Heart left ventricle (tissue), 16 donors: ENCODE measurements at places on chromosomes 16 and 17.

DNA sequence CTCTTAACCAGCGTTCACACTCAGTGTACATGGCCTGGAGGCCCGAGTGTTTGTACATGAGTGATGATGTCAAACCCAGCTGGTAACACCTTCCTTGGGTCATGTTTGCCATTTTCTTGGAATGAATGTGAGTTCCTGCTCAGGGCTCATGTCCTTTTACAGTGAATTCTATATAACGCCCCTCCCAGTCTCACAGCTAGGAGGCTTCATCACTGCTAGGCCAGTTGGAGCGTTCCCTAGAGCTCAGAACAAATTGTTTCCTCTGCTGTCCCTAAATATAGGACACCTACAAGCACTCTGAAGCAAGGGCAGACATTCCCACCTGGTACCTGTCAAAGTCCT, 5.5 kb downstream of the TIMM22 start:
- no peak for DNase-seq

- peak; percentile 66 for DNase-seq
Measured at GRCh38 chr17:4987767-4988567, 492 bp upstream of the CAMTA2 start.

GRCh38 chr17:9959377-9959981, 54.4 kb upstream of the RCVRN start:
- DNase-seq, result no peak

DNA sequence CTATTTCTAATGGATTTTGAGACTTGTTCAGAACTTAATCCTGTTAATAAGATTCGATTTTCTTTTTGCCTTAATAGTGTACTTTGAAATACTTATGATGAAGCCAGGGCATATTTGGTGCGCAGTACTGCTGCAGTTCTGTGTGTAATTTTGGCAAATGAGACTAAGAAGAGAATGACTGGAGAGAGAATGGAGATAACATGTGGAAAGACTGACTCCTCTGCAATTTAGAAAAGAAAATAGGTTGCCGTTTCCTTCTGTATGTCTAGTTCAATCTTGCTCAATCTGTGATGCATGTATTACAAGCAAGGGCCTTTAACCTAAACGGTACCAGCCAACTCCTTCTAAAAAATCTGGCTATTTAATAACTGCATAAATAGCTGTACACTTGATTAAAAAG, 285.1 kb upstream of the CDH11 start:
- DNase-seq, result no peak

DNA sequence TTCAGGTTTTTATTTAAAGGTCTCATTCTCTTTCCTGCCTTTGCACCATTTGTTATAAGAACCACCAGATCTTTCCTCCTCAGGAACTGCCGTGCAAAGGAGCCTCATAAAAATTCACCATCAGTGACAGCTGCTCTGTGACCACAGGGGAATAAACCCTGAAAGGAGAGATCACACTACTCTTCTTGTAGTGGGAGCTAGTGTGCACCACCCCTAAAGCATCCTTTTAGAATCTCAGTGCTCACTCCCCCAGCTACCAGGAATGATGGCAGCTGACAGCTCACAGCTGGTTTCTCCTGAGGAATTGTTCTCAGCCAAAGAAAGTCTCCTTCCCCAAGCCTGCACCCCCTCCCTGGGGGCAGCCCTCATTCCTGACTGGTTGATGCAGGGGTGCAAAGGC, 18.7 kb downstream of the VAT1L start:
- no peak for DNase-seq

GRCh38 chr17:27759528-27759927, 40.8 kb downstream of the NOS2 start:
- no peak for DNase-seq

- DNase-seq, result no peak
Measured at GRCh38 chr17:29216856-29217255, 29.8 kb upstream of the CRYBA1 start.

DNA sequence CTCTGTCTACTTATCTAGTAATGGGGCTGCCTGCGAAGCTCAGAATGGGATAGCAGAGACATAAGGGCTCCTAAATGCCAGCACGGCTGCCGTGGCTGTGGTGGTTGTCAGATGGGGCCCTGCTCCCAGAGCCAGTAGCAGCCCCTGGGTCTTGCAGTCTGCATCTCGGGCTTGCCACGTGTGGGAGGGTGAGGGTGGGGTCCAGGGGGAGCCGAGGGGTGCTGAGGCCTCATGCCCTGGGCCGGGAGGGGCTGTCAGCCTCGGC, 88.8 kb upstream of the GSE1 start:
- no peak for DNase-seq
